ENCODE measurements at places on chromosomes 16 and 17.

DNA sequence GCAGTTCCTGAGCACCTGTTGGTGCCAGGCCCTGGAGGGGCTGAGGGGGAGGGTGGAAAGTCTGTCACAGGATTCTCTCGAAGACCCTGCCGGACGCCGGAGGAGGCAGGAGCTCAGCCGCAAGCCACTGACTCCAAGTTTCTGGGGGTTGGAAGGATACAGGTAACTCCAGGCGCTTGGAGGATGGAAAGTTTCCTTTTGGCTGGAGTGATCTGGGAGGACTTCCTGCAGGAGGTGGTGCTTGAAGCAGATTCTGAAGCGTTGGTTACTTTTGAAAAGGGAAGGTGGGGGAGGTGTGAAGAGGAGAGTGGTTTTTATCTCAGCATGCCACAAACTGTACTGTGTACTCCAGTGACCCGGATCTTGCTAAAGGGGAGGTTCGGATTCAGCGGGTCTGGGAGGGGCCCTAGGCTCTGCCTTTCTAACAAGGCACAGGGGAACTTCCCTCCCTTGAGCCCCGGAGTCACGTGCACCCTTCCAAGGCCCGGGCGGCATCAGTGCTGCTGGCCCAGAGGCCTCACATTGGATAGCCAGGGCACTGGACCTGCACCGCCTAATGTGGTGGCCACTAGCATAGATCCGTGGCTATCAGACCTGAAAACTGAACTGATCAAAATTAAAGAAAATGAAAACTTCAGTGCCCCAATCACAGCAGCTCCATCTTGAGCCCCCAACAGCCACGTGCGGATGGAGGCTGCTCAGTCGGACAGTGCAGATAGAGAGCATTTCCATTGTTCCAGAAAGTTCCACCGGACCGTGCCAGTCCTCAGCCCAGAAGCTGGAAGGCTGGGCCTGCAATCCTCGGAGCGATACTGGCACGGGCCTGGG lies 42.2 kb upstream of the GSE1 start:
- DNase-seq, result peak; percentile 85

DNA sequence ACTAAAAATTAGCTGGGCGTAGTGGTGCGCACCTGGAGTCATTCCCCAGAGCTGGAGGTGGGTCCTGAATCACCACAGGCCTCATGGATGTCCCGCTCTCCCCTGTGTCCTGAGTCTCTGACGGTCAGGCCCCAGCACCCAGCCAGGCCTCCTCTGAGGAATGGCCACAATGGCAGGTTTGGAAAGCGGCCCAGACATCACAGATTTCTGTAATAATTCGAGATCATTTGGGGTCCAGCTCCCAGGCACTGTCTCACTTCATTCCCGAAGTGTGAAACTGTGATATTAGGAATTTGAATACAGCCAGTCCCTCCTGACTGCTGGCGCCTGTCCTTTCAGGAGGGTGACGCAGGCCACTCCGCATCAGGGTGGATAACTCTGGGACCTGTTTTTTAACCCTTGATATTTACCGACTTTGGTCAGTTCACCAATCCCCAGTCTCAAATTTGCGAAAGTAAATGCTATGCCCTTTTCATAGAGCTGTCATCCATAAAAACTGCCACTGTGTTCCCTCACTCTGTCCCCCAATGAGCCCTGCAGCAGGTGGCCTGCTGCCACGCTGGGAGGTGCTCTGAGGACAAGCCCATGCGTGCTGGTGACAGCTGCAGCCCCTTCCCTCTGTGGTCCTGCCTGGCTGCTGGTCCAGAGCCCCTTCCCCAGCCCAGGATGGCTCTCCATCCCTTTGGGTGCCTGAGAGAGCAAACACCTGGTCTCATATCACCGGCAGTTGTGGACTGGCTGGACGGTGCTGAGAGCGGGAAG lies 28.3 kb upstream of the RPTOR start:
- no peak for DNase-seq

- no peak for DNase-seq
Measured at GRCh38 chr17:65855245-65855644, 293.8 kb upstream of the AXIN2 start.

GRCh38 chr16:53614346-53614745 lies 89.3 kb downstream of the RPGRIP1L start:
- no peak for DNase-seq

- no peak for DNase-seq
Measured at GRCh38 chr17:19319771-19320505, 42.6 kb downstream of the B9D1 start.

DNA sequence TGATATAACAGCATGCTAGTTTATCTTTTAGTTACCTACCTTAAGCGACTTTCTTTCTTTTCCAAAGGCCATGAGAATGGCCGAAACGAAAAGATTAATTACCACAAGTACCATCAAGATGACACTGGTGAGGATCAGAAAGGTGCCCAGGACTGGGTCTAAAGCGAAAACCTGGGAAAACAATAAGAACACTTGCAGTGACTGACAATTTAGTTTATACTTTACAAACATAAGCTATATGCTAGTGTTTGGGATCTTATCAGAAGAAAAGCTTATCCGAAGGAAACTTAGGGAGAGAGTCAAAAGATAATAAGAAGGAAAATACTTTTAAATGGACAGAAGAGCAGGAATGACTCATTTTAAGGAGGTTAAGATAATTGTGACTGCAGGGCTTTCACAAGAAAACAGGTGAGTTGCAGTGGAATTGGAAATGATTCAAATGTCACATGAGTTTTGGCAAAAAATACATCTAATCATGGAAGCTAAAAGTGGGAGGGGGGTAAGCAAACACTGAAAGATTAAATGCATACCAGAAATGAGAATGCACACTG lies 34.8 kb downstream of the IST1 start:
- DNase-seq, result no peak

DNA sequence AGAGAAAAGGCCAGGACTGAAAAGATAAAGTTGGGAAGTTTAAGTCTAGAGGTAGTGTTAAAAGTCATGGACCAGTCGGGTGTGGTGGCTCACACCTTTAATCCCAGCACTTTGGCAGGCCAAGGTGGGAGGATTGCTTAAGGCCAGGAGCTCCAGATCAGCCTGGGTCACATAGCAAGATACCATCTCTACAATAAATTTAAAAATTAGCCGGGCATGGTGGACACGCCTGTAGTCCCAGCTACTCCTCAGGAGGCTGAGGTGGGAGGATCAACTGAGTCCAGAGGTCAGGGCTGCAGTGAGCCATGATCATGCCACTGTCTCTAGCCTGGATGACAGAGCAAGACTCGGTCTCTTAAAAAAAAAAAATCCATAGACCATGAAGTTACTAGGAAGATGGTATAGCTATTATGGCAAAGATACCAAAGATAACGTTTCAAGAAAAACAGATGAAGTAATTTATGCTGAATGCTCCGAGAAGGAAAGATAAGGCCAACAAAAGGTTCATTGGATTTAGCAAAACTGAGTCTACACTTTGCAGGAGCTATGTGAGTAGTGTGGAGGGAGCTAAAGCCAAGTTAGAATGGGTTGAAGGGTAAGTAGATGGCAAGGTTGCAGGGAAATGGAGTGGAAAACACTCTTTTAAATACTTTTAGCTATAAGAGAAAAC lies 11.7 kb downstream of the TRIM37 start:
- no peak for DNase-seq

DNA sequence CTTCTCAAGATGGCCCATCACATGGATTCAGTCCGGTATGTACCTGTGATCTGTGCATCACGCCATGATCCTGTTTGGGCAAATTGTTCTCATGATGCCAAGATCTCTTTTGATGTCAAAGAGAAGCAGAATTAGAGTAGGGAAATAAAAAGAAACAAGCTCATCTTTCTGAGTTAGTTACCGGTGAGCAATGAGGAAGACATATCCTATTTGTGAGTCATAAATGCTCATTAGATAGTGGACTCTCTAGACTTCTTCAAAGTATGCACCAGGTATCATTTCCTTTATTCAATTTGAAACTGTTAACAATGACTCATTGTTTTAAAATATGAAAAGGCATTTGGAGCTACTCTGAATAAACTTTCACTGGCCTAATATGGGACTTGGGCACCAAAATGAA lies 8.0 kb upstream of the KRTAP4-12 start:
- no peak for DNase-seq

GRCh38 chr17:39765766-39766165 lies 28.0 kb downstream of the GRB7 start:
- no peak for DNase-seq

GRCh38 chr17:60933739-60934138 lies 256.1 kb downstream of the BCAS3 start:
- DNase-seq, result no peak

- no peak for DNase-seq
Measured at GRCh38 chr17:17129466-17129865, 76.7 kb downstream of the PLD6 start.

DNA sequence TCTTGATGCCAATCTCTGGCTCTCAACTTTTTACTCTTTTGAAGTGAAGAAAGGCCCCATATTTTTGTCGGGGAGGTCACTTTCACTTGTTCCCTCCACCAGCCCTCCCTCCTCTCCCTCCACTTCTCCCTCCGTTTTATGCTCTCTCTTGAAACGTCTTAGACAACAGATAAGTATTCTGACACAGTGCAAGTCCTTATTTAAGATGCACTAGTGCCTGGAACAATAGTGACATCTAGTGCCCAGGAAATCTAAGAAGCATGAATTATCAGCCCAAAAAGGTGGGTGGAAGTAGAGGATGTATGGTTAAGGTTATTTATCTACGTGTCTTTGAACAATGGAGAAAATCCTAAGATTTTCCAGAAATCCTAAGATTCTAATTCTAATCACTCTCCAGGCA lies 17.9 kb downstream of the PSME3IP1 start:
- peak; percentile 73 for DNase-seq

DNA sequence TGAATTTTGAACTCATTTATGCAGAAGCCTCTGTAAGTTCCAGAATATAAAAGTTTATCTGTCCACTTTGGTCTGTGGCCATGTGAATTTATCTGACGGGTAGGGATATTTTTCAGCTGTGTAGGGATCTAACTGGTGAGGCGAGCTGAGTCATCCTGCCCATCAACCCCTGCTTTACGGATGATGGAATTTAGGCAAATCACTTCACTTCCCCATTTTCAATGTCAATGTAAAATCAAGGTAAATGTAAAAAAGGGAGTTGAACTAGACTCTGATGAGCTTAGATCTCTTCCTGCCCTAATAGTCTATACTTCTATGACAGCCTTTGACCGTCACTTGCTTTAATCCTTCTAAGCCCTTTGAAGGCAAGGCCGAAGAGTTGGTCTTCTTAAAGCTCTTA lies 2.6 kb downstream of the SLC16A6 start:
- DNase-seq, result peak; percentile 84

- DNase-seq, result no peak
Measured at GRCh38 chr17:4634976-4635375, 6.5 kb downstream of the ALOX15 start.

GRCh38 chr16:46607529-46607928 lies 13.7 kb downstream of the SHCBP1 start:
- peak; percentile 58 for DNase-seq

DNA sequence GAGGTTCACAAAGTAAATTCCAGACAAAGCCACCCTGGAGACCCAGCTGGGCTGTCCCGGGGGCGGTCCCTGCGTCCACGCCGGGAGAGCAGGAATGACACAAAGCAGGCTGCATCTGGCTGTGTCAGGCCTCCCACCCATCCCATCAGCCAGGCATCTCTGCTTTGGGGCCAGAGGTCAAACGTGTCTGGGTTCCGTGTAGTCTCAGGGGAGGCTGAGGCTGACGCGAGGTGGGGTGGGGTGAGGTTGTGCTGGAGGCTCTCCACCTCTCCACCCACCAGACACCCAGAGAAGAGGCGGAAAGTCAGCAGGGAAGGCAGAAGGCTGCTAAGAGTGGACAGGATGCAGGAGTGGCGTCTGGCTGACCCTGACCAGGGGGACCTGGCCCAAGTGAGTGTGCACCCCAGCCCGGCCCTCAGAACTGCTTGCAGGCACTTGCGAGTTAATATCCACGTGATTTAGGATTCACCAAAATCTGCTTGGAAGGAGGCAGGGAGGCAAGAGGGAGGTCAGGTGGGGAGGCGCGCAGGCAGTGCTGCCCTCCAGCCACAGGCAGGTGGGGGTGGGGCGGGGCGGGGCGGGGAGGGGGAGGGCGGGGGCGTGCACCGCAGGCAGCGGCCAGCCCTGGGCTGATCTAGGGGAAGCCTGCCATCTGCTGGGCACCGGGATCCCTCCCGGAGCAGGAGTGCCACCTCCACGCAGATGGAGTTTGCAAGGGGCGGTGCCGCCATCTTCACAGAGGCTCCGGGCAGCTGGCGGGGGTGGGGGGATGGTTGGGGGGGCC lies 44.3 kb downstream of the TBC1D16 start:
- peak; percentile 83 for DNase-seq

- no peak for DNase-seq
Measured at GRCh38 chr16:50188619-50189136, 35.6 kb downstream of the TENT4B start.

DNA sequence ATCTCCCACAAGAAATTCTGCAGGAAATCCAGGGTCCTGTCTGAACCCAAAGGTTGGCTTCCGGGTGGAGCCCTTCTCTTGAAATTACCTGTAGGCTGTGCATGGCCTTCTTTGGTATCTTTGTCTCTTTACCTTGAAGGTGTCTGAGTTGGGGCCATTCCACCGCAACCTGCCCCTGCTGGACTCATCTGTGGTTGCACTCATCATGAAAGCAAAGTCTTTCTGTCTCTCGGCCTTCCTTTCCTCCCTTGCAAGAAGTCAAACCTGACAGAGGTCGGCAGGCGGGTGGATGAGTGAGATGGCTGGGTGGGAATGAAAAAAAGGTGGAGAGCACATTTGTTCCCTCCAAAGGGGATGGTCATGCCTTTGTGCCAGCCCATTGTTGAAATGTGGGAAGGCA lies 25.1 kb downstream of the SALL1 start:
- DNase-seq, result no peak

- no peak for DNase-seq
Measured at GRCh38 chr16:79101491-79101890, 499.0 kb downstream of the MAF start.

GRCh38 chr17:64281962-64282752 lies 19.1 kb upstream of the TEX2 start:
- peak; percentile 74 for DNase-seq

GRCh38 chr16:31458073-31458843 lies 1.0 kb upstream of the ARMC5 start:
- DNase-seq, result peak; percentile 74

DNA sequence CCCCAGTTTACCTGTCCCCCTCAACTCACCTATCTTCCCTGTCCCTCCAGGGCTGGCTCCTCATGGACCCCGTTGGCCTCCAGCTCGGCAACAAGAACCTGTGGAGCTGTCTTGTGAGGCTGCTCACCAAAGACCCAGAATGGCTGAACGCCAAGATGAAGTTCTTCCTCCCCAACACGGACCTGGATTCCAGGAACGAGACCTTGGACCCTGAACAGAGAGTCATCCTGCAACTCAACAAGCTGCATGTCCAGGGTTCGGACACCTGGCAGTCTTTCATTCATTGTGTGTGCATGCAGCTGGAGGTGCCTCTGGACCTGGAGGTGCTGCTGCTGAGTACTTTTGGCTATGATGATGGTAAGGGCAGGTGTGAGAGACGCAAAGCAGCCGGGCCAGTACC lies 31.3 kb downstream of the NLRC5 start:
- DNase-seq, result no peak
